Activated B cell treated with CpG ODN at 0.5 μM for 24 hours (primary cell): ENCODE measurements at places on chromosomes 12 and 14.

DNA sequence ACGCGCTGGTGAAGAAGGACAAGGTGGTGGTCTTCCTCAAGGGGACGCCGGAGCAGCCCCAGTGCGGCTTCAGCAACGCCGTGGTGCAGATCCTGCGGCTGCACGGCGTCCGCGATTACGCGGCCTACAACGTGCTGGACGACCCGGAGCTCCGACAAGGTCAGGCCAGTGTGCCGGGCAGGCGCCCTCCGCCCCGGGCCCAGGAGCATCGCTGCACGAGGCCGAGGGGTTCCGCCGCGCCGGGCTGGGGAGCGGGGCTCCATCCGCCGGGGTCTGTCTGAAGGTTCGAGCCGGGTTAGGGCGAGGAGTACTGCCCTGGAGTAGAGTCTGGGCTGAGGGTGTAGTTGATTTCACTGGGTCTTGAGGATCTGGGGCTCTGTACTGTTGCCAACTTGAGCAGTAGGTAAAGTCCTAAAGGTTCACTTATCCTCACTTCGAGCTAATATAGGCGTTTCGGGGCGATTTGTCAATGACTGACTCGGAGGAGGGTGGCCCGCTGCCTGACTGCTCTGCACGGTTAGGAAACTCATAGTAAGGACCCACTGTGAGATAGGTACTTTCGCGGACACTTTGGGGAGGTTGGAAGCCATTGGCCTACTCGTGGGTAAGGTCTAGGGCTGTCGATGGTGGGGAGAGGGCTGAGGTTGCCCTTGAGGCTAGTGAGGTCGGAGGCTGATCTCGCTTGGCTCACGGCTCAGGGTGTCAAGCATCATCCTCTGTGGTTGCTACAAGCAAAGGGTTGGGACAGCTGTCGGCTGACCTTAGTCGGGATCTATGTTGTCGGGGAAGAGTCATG is 574 bp downstream of the GLRX5 start:
- peak overlapping the region; percentile 75 for H3K27ac ChIP-seq
- no peak for DNase-seq
- peaks cover 48% of the 10 kb centered on the region for H3K4me1 ChIP-seq
- peaks cover 21% of the 10 kb centered on the region for H3K36me3 ChIP-seq
- peak overlapping the region; percentile 92 for H3K4me3 ChIP-seq

DNA sequence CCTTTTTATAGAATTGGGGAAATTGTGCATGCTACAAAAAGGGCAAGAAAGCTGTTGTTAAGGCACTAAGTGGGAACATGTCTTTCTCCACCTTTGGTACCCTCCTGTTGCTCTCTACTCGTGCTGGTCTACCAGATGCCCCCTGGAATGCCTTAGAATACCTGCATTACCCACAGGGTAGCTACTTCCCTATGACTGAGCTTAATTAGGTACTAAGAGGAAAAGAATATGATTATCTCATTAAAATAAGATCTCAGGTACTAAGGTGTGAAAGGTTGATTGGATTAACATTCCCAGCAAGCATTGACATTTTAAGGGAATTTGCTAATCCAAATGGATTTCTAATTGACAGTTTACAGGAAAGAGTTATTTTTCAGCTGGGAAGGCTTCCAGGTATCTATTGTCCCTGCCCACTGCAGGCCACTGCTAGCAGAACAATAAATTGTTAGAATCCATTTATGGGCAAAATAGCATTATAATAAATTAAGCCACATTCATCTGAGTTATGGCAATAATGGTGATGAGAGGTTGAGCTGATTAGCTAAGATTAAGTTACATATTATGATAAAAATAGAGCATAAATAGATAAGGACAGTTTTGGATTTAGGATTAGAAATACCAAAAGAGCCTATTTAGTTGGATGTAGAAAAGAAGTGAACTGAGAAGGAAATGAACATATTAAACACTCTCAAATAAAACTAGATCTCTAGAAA is 67.8 kb upstream of the GRIP1 start:
- H3K4me3 ChIP-seq: no peak overlapping the region
- H3K27ac ChIP-seq: no peak overlapping the region
- H3K36me3 ChIP-seq: no peaks in the 10 kb centered on the region
- H3K27me3 ChIP-seq: peaks cover 8% of the 10 kb centered on the region
- DNase-seq: no peak

DNA sequence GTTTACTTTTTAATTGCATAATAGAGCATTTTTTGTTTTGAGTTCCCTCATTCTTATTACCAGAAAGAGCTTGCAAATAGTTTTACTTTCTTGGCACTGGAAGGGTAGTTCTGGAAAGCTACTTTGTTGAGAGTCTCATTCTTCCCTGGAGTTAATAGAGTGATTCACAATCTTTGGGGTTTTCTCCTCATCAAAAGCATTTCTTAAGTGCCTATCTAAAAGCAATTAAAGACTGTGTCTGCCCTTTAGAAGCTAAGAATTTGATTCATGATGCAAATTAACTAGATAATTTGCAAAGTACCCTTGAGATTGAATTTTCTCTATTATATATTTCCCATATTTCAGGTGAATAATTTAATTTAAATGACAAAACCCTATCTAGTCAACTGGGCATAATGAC is 8.1 kb upstream of the BMAL2 start:
- no peak overlapping the region for H3K27ac ChIP-seq
- no peaks in the 10 kb centered on the region for H3K4me1 ChIP-seq

DNA sequence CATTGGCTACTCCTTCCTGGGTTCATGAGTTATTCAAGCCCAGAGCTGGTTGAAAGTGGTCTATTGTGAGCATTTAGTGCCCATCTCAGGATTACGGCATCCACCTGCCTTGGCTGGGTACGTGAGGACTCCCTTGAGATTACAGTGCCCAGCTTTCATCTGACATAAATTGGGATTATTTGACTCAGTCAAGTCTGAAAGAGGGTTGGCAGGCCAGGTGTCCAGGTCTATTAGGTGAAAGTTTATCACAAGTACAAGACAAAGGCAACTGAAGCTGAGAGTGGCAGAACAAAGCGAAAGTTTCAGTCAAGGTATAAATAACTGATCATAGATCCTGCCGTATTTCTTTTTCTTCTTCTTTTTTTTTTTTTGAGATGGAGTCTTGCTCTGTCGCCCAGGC is 84.6 kb upstream of the ATF7IP start:
- H3K4me1 ChIP-seq: peaks cover 70% of the 10 kb centered on the region
- no peak for DNase-seq
- H3K27me3 ChIP-seq: no peaks in the 10 kb centered on the region
- H3K36me3 ChIP-seq: peaks cover 42% of the 10 kb centered on the region

GRCh38 chr12:21659383-21659782 is 1.7 kb upstream of the LDHB start:
- H3K4me3 ChIP-seq: no peak overlapping the region
- peaks cover 9% of the 10 kb centered on the region for H3K36me3 ChIP-seq
- H3K27ac ChIP-seq: no peak overlapping the region
- H3K4me1 ChIP-seq: peaks cover 24% of the 10 kb centered on the region
- no peak for DNase-seq

- no peak for DNase-seq
- H3K27me3 ChIP-seq: no peaks in the 10 kb centered on the region
- no peak overlapping the region for H3K4me3 ChIP-seq
- peaks cover 20% of the 10 kb centered on the region for H3K36me3 ChIP-seq
These were observed 54.7 kb downstream of the DDX51 start for GRCh38 chr12:132089407-132089910.

GRCh38 chr14:45891417-45892080 is 638.5 kb upstream of the MIS18BP1 start:
- no peak overlapping the region for H3K4me3 ChIP-seq
- no peak for DNase-seq
- no peaks in the 10 kb centered on the region for H3K4me1 ChIP-seq
- H3K36me3 ChIP-seq: no peaks in the 10 kb centered on the region
- no peaks in the 10 kb centered on the region for H3K27me3 ChIP-seq
- no peak overlapping the region for H3K27ac ChIP-seq
